ENCODE measurements at places on chromosomes 7 and 10. TPM values are rescaled to one million over a fixed set of nuclear protein-coding genes. Genes with fewer than 3 reads are reported as not detected.

DNA sequence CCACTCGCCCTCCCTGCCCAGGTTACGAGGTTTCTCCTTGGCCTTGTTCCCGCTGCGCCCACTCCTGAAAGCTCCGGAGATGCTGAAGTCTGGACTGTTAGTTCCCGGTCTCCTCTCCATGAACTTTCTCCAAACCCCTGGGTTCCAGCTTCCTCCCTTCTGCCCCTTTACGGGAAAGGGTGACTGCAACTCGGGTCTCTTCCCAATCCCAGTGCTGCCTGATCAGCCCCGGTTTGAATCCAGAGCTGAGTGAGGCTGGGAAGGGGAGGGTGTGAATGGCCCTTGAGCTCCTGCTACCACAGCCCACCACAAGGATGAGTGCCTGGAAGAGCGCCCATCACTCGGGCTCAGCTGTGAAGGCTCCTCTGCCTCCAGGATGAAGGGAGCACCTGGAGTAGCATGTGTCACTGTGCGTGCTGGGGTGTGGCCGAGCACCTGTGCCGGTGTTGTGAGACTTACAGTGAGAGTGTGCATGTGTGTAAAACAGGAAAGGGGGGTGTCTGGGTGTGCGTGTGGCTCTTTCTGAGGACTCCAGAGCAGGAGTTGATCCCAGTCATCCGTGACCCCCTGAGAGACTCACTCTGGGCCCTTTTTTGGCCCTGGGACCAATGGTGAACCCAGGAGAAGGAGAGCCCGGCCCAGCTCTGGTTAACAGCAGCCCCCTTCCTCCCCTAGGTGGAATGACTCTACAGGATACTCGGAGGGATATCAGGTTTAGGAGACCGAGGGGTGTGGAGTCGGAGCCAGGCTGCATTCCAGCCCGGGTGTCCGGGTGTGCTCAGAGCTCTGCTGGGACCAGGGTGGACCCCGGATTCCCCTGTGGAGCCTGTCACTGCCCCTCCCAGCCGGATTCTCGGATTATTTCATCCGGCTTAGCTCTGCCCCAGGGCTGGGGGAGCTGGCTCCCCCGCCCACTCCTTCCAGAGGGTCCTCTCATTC lies 1.1 kb upstream of the ZNF467 start:
- peak; percentile 64 for ATAC-seq

- no peak for ATAC-seq
Measured at GRCh38 chr7:126819197-126819484, 433.6 kb downstream of the GRM8 start.

CEP55 gene
- 17.8 TPM for total RNA-seq

GPR26 gene
- total RNA-seq = not detected

GRCh38 chr10:132906836-132907235 lies 35.5 kb downstream of the CFAP46 start:
- no peak for ATAC-seq

TEX47 gene
- not detected for total RNA-seq

DNA sequence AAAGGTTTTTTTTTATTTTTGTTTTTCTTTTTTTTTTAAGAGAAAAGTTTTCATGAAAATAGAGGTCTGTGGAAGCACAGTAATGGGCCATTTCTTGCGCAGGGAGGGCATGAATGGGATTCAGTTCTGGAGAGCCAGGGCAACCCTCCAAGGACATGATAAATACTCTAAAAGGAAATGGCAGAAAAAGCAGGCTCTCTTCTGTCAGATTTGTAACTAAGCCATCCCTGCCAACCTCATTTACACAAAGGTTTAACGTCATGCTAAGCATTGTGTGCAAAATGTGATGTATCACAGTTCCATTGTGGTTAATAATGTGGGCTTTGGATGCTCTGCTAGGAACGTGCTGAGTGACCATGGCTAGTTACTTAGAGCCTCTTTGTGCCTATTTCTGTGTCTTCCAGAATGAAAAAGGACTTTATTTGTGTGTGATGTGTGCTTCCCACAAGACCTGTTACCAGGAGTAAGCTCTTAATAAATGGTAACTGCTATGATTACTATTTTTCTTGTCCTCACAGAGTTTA lies 1095.9 kb upstream of the SORCS1 start:
- no peak for ATAC-seq

DNA sequence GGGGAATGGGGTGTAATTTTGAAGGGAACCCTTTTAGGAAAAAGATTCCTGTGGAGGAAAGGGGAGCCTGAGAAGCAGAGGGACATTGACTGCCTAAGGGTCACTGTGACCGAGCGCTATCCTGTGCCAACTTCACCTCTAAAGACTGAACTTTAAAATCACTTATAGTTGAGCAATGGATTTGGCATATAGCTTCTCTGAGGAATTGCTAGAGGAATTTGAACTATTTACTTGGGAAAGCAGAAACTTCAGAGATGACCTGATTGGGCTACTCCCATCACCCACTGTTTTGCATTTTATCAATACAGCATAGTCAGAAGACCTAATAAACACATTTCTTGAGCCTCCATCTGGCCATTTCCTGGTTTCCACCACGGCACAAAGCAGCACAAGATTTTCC lies 23.7 kb upstream of the WNT16 start:
- ATAC-seq = no peak

GRCh38 chr7:110889335-110889734 lies 201.6 kb upstream of the LRRN3 start:
- no peak for ATAC-seq

LRRC17 gene
- total RNA-seq = 0.32 TPM

A1CF gene
- total RNA-seq = not detected

GRCh38 chr7:121219026-121219425 lies 109.8 kb upstream of the WNT16 start:
- no peak for ATAC-seq

WDFY4 gene
- 1.6 TPM for total RNA-seq

GRCh38 chr10:126732308-126732707 lies 61.8 kb upstream of the C10orf90 start:
- no peak for ATAC-seq

DNA sequence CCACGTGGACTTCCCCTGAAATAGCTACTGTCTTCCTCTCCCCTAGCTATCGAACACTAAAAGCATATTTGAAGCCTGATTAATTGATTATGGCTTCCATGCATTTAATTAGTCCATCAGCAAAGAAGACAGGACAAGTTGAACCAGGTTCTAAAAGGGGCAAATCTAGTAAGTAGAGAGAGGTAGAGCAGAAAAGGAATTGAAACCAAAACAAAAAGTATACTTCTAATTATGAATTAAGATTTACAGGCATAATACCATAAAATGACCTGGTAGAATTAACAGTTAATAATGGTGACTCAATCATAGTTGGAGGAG lies 393 bp upstream of the DNAJC1 start:
- ATAC-seq = no peak

CDC14C gene
- not detected for total RNA-seq
